ENCODE measurements at places on chromosomes 3 and 15.

GRCh38 chr15:82710926-82711490 is 1.3 kb upstream of the AP3B2 start:
- no peak for DNase-seq

- peak; percentile 41 for DNase-seq
Observed at GRCh38 chr3:27312044-27312668, 57.0 kb downstream of the NEK10 start.

GRCh38 chr3:33170531-33170930 is 48.1 kb downstream of the SUSD5 start:
- DNase-seq: no peak

DNA sequence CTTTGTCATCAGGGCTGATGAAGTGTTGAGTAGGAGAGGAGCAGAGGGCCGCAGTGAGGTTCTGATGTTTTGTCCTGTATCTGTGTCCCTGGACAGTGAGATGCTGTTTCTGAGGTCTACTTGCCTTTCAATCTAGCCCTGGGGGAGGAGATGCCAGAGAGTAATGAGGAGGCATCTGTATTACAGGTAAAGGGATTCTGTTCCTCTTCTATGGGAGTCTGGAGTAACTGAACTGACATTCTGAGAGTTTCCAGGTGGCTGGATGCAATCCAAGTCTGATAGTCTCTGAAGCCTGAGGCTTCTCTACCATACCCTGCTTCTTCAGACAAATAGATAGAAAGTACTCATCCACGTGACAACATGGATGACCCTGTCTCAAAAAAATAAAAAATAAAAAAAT is 60.9 kb downstream of the IL12A start:
- DNase-seq: peak; percentile 14

DNA sequence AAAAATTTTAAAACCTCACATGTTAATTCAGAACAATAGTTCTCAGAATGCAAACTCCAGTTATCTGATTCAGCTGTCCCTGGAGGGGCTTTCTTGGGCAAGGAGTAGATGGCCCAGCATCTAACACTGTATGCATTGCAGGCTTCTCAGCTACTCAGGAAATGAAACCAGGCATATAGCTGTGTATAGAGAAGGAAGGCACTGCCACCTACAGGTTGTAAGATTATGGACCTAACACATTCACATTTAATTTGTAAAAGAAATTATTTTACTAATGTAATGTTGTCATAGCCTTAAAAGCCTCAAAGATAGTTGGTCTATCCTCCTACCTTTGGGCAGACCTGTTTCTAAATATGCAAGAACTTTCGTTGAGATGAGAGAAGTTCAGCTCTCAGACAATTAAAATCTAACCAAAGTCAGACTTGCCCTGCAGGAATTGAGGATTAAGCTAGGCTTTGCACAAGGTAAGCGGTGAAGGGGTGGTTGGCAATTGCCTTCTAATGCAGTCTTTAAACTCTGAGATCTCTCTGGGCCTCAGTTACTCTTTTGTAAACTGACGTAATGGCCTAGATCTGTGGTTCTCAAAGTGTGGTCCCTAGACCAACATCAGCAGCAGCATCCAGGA is 132.8 kb upstream of the SLC24A5 start:
- peak; percentile 67 for DNase-seq

GRCh38 chr15:52733696-52734255 is 54.6 kb upstream of the ATOSA start:
- no peak for DNase-seq

DNA sequence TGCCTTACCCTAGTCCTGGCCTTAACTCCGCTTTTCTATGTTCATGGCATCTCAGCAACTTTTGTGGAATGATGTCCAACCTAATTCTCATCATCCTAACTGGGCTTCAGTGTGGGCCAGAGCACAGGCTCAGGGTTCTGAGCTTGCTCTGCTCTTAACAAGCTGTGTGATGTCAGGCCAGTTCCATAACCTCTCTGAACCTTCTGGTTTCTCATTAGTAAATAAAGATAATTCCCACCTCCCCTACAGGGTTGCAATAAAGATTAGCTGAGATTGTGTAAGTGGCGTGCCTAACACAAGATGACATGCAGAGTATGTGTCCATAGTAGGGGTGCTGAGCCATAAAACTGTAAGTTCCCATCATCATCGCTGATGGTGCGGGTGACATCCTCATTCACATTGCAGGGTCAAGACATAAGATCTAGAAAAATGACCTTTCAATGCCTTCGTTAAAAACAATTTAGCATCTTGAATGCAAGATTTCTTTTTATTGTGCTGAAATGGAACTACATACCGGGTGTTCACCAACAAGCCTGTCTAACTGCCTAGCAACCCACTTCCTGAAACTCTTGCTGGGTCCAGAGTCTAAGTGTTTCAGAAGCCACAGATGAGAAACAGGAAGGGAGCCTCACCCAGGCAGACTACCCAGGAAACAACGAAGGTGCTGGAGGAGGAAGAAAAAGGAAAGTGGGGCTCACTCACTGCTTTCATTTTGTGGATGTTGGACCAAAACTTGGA is 36.2 kb downstream of the CDCP1 start:
- DNase-seq: no peak

GRCh38 chr3:55244247-55244646 is 242.9 kb downstream of the WNT5A start:
- peak; percentile 83 for DNase-seq

DNA sequence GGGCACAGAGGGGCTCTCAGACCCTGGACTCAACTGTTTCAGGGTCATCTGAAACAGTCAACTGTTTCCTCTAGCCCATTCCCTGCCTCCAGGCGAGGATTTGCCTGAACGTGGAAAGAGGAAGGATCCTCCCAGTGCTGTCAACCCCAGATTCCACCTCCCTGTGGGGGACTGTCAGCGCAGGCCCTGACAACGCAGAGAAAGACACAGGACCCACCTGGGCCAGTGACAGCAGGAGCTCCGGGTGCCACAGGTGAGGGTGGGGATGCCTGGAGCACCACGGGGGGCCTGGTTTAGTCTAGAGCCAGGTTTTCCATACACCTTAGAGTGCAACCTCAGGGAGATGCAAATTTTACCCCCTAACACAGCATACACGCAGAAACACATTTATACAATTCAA is 19.5 kb upstream of the LAMP3 start:
- DNase-seq: no peak

DNA sequence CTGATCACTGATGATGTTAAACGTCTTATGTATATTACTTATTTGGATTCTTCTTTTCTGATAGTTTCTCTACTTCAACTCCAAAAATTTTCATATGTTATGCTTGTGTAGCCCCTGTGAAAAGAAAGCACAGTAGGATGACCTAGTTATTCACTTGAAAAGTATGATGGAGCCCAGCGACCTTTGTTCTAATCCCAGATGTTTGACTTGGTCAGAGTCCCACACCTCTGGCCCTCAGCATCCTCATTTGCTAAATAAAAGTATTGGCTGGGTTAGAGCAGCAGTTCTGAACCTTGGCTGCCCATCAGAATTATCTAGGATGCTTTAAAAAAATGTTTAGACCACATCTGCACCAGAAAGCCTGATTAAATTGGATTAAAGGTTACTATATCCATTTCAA is 173.7 kb downstream of the ATG7 start:
- no peak for DNase-seq

- DNase-seq: no peak
Observed at GRCh38 chr15:72284781-72285180, 12.4 kb upstream of the PARP6 start.

GRCh38 chr3:15861163-15861562 is 63.4 kb upstream of the ANKRD28 start:
- DNase-seq: no peak

- DNase-seq: no peak
Observed at GRCh38 chr3:38313695-38314094, 31.6 kb downstream of the SLC22A14 start.

DNA sequence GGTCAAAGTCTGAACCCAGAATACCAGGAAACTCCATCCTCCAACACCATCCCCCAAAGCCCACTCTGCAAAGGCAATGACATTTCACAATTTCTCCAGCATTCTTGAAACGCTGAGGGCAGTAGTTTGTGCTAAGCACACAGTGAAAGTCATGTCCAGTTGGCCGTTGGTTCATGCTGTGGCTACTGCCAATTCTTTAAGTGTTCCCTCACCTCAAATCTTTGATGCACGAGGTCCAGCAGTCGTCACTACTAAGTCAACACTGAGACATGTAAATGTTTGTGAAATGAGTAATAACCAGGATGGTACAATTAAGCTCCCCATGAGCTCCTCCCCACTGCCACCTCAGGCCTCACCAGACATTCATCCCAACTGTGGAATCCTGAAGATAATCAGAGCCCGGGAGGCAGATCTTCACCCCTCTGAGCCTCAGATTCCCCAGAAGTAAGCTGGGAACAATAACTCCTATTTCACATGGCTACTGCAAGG is 7.0 kb downstream of the SUCLG2 start:
- DNase-seq: no peak

DNA sequence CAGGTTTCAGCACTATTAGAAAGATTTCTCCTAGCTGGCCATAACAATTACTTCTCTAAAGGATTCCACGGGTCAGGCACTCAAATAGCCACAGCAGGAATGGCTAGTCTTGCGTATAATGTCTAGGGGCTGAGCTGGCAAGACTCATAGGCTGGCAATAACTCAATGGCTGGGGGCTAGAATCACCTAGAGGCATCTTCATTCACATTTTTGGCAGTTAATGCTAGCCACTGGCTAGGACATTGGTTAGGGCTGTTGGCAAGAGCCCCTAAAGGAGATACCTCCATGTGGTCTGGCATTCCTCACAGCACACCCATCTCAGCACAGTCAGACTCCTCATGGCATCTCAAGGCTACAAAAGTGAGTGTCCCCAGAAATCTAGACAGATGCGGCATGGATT is 6.2 kb downstream of the SUSD5 start:
- no peak for DNase-seq

DNA sequence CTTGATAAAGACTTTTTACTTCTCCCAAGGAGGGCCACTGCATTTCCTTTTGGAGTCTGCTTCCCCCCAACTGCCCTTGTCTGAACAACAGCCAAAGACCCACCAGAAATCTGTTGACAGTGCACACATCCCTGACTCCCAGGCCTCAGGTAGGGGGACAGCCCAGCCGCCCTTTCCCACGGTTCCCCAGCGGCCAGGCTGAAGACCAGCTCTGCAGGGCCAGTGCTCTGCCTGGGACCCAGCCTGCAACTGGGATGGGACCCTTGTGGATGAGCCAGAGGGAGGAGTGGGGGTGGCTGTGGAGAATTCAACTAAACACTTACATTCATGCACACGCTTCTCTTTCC is 8.1 kb upstream of the PRR23E start:
- DNase-seq: no peak

- DNase-seq: no peak
Observed at GRCh38 chr15:28271697-28272260, 50.2 kb downstream of the HERC2 start.

- DNase-seq: no peak
Observed at GRCh38 chr15:100730655-100731266, 128.4 kb downstream of the ASB7 start.

DNA sequence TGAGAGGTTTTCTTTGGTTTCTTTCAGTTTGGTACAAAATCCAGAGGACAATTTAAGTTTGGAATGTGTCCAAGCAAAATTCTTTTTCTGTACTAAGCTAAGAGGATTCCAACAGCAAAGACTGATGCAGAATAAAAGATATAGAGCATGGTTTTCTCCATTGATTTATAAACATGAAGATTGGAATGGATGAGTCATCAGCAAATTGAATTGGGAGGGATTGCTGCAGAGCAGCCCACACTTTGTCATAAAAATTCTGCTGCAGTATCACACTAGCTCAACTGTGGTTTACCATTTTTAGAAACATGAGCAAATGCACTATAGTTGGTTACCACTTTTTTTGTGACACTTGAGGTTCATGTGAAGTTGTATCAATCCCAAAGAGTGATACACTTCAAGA is 16.1 kb upstream of the LARP6 start:
- no peak for DNase-seq

DNA sequence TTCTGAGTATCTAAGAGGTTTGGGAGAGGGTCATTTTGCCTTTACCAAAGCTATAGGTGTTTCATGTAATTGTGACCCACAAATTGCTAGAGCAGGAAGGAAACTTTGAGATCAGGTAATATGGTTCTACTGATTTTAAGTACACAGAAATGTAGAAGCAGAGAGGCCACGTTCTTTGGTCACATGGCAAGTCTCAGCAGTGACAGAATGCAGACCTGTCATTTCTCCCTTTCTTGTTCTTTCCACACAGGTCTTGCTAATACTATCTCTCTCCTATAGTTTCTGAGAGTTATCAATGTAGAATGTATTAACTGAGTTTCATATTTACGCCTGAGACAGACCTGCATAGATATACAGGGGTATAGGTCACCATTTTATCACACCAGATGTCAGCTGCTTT is 10.9 kb upstream of the RTP1 start:
- DNase-seq: no peak

GRCh38 chr3:71235846-71236245 is 347.7 kb downstream of the FOXP1 start:
- no peak for DNase-seq

- no peak for DNase-seq
Observed at GRCh38 chr3:58502872-58503271, 11.0 kb downstream of the KCTD6 start.

- no peak for DNase-seq
Observed at GRCh38 chr15:61685534-61685933, 374.7 kb downstream of the VPS13C start.

DNA sequence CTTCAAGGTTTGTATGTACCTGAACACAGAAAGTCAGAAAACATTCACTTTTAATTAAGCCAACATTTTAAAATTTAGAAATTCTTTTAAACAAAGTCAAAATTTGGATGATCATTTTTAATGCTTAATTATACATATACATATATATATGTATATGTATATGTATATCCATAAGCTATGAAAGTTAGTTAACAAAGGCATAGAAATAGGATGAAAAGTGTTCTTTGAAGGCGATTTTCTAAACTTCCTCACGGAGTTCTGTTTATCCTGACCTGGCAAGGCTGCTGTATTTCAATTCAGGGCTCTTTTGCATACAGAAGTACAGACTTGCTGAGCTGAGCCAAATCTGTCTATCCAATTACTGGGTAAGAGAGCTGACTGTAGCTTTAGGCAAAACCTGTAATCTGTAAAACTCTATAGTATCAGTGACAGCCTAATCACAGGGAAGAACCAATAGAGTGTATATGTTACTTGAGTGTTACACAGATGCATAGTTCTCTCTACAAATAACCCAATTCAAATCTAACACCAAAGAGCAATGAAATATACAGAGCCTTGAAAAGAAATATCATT is 32.1 kb upstream of the THRB start:
- no peak for DNase-seq

Data from NCI-H774 (cell line).